ENCODE measurements at places on chromosomes 3 and 15. TPM values are rescaled to one million over a fixed set of nuclear protein-coding genes. Genes with fewer than 3 reads are reported as not detected.

DNA sequence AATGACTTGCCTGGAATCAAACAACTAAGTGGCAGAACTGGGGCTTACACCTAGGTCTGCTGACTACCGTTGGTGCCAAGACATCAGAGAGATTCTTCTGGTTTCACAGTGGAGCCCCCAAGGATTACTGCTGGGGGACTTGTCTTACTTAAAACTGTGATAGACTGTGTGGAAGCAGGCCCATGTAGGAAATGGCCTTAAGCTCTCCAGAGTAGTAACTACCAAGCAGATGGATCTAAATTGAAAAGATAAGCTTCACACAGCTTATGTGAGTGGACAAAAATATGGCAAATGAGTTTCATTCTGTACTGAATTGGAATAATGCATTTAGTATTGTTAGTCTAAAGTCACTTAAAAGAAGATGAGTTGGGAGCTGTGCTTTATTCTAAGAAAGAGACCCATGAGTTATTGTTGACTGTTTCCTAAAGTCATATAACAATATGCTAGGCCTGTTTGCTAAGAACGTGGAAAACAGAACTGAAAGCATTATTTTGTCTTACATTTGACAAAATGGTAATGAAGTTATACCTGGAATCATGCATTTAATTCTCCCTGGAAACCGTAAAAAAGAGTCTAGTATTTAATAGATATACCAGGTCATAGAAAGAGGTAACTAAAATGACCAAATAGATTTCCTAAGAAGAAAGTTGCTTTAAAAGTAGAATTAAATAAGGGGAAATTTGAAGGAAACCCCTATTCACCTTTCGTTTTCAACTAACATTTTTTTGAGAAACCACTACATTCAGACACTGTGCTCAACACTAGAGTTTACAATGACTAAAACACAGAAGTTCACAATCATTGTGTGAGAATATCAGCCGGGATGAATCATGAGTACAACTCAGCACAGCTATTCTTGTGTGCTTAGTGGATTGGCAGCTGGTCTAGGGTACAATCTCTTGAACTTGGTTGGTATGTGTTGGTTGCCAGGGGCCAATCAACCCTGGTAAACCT, 13.0 kb upstream of the MAPK6 start:
- DNase-seq: no peak

GRCh38 chr3:62312201-62312600, 61.1 kb downstream of the FEZF2 start:
- no peak for DNase-seq

DNA sequence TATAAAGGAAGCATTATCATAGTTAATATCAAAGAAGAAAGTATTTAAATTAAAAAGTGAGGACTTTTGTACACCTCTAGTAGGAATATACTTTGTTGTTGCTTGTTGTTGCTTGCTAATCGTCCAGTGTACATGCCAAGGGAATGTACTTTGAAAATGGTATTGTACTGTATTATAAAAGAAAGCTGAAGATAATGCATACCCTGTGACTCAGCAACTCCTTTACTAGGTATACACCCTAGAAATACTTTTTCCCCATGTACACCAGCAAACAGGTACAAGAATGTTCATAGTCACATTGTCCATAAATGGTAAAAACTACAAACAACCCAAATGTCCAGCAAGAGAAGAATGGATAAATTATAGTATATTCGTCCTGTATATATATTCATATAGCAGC, 12.0 kb downstream of the TTBK2 start:
- no peak for DNase-seq

GRCh38 chr15:57559875-57560274, 31.8 kb upstream of the MYZAP start:
- peak; percentile 78 for DNase-seq

GRCh38 chr3:110995461-110996231, 76.0 kb upstream of the NECTIN3 start:
- DNase-seq: no peak

DNA sequence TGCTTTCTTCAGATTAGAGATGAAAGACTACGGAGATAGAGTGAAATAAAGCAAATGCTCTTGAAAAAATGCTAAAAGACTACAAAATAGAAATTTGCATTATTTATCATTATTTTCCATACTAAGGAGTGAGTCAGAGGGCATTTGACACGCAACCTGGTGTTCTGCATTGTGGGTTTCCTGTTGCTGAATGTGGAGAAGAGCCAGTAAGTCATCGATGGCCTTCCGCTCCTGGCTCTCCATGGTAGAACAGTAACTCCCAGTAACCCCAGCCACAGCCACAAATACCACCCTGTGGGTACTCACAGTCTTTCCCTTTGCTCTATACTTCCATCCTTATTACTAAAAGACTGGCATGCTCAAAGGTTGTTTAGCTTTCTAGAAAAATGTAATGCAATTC, 61.5 kb downstream of the CGGBP1 start:
- DNase-seq: peak; percentile 17

DNA sequence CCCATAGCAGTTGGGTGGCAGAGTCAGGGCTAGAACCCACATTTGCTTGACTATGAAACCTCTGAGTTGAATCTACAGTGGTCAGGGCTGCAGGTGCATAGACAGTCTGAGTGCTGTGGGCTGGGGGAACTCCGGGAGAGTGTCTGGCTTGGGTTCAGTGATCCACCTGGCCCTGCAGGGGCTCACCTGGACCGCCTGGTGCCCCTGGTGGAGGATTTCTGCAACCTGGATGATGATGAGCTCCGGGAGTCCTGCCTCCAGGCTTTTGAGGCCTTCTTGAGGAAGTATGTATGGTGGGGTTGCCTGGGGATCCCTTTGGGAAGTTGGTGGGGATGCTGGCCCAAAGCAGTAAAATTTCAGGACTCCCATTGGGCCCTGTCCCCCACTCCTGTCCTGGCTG, 16.3 kb downstream of the CAND2 start:
- DNase-seq: no peak

GRCh38 chr15:76100361-76100760, 40.6 kb downstream of the TMEM266 start:
- DNase-seq: no peak

- DNase-seq: peak; percentile 58
Measured at GRCh38 chr3:16482770-16483531, 30.5 kb downstream of the RFTN1 start.

DNA sequence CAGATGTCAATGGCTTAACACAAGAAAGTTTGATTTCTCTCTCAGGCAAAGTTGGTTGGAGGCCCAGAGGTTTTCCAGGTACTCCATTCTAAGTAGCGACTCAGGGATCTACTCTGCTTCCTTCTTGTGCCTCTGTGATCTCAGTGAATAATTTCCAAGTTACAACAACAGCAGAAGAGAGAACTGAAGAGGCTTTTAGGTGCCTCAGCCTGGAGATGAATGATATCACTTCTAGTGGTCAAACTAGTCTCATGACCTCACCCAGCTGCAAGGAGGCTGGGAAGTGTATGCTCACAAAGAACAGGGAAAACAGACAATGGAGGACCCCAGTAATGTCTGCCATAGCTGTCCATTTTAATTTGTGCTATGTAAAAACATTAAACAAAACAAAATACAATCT, 4.6 kb upstream of the PRICKLE2 start:
- DNase-seq: no peak

- no peak for DNase-seq
Measured at GRCh38 chr3:149252272-149252671, 30.6 kb upstream of the CP start.

DNA sequence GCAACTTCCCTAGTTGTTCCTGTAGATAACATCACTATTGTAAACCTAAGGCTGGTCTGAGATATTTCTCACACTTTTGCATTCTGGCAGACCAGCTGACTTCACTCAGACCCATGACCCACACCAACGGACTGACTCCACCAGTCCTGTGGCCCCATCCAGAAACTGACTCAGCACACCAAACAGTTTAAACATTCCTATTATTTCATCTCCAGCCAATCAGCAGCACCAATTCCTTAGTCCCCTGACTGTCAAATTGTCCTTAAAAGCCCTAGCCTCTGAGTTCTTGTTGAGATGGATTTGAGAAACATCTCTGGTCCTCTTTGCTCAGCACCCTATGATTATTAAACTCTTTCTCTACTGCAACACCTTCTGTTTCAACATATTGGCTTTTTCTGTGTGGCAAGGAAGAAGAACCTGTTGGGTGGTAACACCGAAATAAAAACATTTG, 12.2 kb upstream of the IDH2 start:
- DNase-seq: no peak

GRCh38 chr15:64152507-64153387, 1.2 kb downstream of the SNX22 start:
- DNase-seq: peak; percentile 19

DNA sequence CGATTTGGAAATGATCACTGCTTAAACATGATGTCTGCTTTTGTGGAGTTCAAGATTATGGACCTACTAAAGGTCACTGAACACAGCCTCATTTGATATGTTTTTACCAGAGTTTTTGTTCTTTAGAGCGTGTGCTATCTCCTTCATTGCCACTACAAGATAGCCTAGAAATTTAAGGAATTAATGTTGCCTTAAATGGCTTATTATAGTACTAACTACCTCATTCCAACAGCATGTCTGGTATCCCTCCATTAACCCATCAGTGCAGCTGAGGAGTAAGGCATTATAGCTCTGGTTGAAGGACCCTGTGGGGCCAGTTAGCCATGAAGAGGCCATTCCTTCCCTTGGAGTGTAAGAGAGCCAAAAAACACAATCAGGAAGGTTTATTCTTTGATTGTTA, 2.3 kb upstream of the FAM43A start:
- DNase-seq: no peak

DNA sequence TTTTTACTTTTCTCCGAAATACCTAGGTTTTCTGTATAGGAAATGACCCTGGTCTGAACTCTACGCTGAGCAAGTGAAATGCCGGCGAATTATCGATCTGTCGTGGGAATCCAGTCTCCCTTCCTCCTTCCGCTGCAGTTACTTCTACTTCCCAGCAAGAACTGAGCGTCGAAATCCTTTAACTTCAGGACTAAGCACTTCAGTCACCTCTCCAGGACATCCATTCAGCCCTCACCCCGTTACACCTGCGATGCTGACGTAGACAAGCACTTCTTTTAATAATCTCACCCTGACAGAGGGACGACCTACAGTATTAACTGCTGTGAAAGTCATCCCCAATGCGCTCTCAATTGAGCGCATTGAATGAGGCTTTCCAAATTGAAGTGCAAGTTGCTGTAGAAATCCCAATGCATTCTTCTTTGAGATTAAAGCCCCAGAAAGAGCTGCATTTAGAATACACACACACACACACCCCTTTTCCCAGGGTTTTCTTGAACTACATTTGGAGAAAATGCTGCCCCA, 1.3 kb downstream of the TOP2B start:
- DNase-seq: no peak

DNA sequence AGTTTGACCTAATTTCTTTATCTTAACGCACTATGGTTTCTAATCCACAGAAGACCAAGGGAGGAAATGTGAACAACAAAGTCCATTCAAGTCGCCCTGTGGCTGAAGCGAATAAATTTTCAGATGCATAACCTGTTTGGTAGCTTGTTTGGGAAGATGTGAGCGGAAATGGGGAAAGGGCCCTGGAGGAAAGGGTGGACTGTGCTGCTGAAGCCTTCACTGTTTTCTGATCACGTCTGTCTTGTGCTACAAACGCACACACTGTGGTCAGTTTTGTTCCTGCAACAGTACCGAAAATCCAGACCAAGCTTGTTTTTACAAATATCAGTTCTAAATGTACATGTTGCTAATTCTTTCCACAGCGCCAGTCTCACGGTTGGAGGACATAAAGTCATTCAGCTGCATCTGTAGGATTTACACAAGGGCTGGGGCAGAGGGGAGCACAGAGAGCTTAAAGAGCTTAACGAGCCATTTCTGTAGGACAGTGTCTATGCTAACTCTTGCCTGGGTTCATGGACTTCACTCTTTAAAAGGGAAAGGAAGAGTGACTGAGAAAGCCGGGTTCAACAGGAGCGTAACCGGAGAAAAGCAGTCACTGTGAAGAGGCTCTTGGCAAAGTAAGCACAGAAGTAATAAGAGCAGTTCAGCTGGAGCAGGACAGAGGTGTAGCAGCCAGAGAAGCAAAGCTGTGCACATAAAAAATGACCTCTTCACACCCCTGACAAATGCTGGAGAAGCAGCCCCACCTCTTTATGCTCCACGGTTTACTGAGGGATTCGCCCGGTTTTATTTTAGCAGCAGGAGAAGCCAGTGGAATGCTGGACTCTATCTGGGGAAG, 66.6 kb downstream of the USF3 start:
- DNase-seq: no peak

DNA sequence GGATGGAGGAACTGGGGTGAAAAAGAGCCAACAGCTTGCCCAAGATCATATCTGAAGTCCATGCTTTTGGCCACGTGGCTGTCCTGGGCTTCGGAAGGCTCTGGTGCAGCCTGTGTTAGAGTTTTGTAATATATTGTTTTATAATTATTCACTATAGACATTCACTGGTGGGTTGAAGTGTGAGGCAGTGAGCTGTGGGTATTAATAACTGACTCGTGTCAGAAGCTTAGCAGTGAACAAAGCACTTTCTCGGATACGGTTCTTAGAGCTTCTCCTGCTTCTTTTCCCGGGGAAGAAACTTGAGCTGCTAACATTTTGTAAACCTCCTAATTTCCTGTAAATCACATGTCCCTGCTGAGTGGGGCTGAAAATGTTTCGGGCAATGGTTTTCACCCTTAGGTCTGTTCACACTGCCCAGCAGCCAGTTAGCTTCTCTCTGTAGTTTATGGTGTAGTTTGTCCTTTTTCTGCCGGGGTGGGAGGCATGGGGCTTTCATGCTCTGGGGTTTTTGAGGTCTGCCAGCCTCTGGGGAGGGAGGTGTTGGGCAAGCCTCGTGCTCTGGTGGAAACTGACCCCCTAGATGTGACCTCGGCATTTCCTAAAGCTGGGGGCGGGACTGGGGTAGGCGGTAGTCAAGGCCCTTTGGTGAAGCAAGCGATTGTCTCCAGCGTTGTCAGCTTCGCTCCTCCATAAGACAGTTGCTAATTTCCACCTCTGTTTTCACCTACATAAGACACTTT, 1.7 kb downstream of the MRAS start:
- DNase-seq: no peak

- no peak for DNase-seq
Measured at GRCh38 chr3:73378207-73378606, 246.5 kb downstream of the PDZRN3 start.

ARHGEF26 gene
- total RNA-seq: 46.4 TPM

SENP8 gene
- 2.9 TPM for total RNA-seq

GLCE gene
- total RNA-seq: 36.4 TPM

SNTN gene
- total RNA-seq: 0.36 TPM

ARRDC4 gene
- 49.6 TPM for total RNA-seq

TUSC7 gene
- not detected for total RNA-seq

TPRG1 gene
- total RNA-seq: 1.4 TPM

GOLGA8K gene
- total RNA-seq: 0.43 TPM

CD80 gene
- 1.0 TPM for total RNA-seq

MINAR1 gene
- total RNA-seq: 0.24 TPM

GOLGA6A gene
- not detected for total RNA-seq

All from mucosa of descending colon (tissue), 3 donors.